Lower leg skin (tissue), 4 donors: ENCODE measurements at places on chromosomes 2 and 18. TPM values are rescaled to one million over a fixed set of nuclear protein-coding genes. Genes with fewer than 3 reads are reported as not detected.

GRCh38 chr2:240159251-240159839 is 18.9 kb upstream of the OTOS start:
- DNase-seq: no peak

DNA sequence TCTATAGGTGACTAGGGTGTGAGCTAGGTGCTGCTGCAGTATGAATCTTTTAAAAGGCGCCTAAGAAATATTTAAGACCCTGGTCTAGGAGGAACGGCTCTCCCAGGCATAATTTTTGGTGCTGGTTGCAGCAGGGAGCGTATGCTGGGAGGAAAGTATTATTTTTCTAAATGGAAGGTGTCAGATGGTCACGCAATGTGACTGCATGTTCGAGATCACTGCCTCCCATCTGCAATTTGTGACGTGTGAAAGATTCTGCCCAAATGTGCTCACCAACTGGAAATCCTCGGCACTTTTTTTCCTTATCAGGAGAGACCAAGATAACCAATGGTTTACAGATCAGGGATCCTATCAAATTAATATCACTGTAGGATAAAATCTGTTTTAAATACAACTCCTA is 95.6 kb upstream of the KLHL14 start:
- DNase-seq: no peak

- no peak for DNase-seq
Measured at GRCh38 chr2:224983712-224984554, 58.3 kb downstream of the DOCK10 start.

GRCh38 chr2:205930209-205930608 is 155.8 kb downstream of the INO80D start:
- no peak for DNase-seq

GRCh38 chr2:239278361-239278760 is 122.5 kb downstream of the HDAC4 start:
- no peak for DNase-seq

DNA sequence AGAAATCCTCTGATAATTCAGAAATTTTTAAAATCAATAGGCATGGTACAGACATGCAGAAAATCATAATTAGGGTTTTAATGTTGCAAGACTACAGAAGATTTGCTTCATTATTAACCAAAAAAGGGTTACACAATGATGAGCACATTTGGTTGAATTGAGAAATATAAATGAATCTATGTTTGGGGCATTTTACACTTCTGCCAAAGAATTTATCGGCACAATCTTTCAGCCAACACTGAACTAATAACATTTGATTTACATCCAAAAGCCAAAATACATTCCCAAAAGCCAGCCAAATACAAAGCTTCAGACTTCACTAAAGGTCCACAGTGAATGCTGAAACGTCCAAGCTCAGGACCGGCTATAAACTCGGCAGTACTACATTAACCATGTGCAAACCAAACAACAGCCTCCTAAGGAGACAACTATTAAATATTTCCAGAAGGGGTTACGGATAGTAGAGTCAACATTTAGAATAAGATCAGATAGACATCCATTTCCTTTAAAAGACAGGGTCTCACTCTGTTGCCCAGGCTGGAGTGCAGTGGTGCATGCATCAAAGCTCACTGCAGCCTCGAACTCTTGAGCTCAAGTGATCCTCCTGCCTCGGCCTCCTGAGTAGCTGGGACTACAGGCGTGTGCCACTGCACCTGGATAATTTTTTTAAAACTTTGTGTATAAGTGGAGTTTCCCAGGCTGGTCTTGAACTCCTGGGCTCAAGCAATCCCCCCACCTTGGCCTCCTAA is 29.4 kb downstream of the SPRED2 start:
- no peak for DNase-seq

CSRNP3 gene
- total RNA-seq: 1.2 TPM
